Kidney glomerular epithelial cell (primary cell): ENCODE measurements at places on chromosomes 12 and 14.

- DNase-seq = no peak
These were observed 3.5 kb downstream of the RAB15 start for GRCh38 chr14:64968651-64969050.

DNA sequence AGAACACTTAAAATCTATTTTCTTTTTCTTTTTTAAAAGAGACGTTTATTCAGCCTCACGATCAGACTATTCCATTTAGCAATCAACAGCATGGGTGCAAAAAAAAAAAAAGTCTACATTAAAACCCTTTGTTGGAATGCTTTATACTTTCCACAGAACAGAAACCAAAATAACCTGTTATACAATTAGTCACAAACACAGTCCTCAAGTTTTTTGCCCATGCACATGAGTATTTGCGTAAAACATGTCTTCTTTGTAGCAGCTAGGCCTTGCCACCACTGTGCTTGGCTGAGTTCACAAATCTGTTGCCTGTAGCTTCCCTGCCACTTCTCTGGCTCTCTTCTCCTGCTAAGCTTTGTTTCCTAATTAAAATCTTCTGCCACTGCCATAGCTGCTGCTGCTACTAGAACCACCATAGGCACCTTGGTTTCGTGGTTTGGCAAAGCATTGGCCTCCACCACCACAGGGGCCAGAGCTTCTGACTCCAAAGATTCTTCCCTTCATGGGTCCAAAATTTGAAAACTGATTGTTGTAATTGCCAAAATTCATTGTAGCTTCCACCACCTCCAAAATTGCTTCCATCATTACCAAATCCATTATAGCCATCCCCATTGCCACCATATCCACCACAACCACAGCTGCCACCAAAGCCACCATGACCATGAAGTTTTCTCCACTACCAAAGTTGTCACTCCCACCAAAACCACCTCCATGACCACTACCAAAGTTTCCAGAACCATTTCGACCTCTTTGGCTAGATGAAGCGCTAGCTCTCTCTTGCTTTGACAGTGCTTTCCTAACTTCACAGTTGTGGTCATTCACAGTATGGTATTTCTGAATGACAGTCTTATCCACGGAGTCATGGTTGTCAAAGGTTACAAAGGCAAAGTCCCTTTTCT, 38.1 kb downstream of the KLRG1 start:
- no peak for DNase-seq

DNA sequence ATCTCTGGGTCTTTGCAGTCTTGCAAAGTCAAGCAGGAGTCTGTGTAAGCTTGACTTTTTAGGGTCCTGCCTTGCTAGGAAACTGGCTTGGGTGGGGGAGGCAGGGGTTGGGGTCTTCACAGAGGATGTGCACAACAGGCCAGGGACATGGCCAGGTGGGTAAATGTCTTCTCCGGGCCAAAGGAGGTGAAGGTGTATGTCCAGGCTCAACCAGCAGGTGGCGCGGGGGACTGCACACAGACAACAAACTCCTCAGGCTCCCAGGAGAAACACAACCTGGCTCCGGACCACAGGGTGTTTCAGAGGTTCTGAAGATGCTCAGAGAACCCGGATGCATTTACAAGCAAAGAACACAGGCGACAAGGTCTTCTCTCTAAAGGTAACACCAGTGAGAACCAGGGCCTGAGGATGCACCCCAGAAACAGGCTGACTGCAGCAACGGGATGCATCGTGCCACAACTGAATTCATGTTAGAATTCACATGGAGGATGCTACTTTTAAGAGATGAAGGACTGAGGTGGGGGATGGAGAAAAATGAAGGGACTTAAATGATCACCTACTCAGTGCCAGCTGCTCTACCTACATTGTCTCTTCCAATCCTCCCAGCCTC, 56.0 kb downstream of the PLEKHG3 start:
- DNase-seq = no peak

DNA sequence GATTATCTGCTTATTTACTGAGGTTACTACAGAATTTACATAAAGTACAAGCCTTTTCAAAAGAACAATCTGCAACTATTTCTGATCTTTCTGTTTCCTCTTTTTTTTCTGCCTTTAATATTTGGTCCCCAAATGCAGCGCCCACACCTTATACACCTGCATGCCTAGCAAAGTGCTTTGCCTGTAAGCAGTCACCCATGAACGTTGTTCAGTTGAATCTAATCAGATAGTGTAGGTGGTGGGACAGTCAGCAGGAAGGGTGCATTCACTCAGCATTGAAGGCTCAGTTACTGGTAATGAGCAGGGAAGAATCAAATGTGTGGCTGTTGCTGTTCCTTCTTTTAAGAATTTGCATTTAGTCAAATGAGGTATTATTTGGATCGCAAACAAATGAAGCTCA, 108.4 kb downstream of the GPR135 start:
- no peak for DNase-seq

DNA sequence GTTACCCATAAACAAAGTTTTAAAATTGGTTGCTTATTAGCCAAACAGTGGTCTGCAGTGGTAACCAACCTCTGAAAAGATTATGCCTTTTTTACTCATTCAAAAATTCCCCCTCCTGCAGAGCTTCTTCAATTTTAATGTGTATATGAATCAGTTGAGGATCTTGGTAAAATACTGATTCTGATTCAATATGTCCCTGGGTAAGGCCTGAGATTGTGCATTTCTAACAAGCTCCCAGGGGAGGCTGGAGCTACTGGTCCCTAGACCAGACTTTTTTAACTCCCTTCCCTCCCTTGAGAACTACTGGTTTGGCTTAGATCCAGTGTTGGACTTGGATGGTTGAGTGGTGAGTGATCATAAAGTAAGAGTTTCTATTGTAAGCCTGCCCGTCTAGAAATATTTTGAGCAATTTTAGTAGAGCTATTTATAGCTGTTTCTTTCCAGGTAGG, 90.2 kb downstream of the FUT8 start:
- DNase-seq = peak; percentile 83

GRCh38 chr14:22513066-22513812, 75.8 kb downstream of the DAD1 start:
- DNase-seq = no peak

DNA sequence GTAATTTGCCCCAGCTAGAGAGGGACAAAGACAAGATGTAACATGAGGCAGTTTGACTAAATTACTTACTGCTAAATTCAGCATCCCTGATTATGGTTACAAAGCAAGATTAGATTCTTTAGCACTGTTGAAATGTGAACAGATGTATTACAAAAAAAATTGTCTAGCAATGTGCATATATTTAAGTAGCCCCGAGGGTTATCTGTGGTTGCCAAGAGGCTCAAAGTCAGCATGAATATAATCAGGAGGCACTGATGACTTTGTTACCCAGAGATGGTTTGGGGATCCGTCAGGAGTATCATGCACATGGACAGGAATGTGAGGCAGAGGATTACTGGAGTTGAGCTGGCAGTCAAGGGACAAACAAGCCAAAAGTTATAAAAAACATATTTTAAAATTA, 356.9 kb upstream of the CCDC196 start:
- DNase-seq = no peak

GRCh38 chr12:91609283-91609682, 426.7 kb upstream of the DCN start:
- no peak for DNase-seq
